ENCODE measurements at places on chromosomes 12 and 14.

DNA sequence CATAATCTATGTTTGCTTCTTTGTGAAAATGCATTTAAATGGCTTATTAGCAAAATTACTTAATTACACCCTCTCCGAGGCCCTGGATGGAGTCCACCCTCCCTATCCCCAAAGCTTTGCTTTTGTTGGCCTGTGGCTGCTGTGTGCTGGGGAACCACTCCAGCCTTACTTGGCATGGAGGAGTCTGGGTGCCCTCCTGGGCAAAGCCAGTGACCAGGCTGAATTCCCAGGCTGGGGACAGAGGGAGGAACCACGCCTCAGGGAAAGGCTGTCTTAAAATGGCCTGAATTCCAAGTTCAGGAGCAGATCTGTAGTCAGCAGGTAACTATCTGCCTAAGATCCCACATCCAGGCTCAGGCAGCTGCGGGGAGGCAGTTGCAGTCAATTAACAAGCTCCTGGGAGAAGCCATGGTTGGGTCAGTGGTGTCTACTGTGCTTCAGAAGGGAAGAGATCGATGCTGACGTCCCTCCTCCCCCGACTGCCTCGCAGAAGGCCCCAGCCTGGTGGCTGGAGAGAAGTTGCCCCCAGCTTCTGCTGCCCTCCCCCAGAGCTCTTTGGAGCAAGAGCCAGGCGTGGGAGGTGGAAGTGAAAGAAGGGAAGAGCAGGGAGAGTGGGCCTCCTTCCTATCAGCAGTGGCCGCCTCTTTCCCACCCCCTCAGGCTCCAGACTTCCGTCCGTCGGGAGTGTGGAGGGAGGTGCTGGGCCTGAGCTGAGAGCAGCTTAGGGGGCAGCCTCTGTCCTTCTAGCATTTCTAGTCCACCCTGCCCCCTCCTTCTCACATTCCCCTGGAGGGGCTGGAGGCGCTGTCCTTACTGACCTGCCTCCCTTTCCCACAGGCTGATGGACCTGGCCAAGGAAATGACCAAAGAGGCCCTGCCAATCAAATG, 11.3 kb downstream of the VASH1 start:
- DNase-seq = no peak

DNA sequence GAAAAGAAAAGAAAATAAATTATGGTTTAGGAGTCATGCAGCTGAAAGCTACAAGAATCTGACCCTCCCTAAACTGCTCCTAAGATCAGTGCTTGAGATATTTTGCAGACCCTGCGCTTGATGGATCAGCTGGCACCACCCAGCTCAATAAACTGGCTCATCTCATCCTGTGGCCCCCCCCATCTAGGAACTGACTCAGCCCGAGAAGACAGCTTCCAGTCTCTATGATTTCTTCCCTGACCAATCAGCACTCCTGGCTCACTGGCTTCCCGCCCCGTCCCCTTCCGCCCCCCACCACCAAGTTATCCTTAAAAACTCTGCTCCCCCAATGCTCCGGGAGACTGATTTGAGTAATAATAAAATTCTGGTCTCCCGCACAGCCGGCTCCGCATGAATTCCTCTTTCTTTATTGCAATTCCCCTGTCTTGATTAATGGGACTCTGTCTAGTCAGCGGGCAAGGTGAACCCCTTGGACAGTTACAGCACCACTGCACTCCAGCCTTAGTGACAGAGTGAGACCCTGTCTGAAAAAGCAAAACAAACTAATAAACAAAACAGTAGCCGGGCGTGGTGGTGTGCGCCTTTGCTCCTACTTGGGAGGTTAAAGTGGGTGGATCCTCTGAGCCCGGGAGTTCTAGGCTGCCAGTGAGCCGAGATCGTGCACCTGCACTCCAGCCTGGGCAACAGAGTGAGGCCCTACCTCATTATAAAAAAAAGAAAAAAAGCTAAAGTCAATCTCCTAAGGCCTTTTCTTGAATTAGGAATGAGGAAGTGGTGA, 24.5 kb upstream of the SPTLC2 start:
- DNase-seq = no peak

GRCh38 chr12:107368586-107368985, 275.2 kb upstream of the CRY1 start:
- peak; percentile 14 for DNase-seq

- no peak for DNase-seq
These were observed 389.1 kb downstream of the GRIN2B start for GRCh38 chr12:13592063-13592942.

DNA sequence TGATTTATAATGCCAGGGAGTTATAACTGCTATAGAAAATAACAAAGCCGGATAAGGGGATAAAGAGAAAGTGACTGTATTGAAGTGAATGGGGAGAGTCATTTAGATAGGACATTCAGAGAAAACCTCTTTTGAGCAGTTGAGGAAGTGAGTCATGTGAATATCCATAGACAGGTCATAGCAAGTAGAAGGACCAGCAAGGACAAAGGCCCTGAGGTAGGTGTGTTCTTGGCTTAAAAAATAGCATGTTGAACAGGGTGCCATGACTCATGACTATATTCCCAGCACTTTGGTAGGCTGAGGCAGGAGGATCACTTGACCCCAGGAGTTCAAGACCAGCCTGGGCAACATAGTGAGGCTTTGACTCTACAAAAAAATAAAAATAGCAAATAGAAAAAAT, 51.5 kb upstream of the RAP1B start:
- DNase-seq = no peak

- DNase-seq = peak; percentile 62
These were observed 44.6 kb downstream of the MLXIP start for GRCh38 chr12:122123051-122123760.

DNA sequence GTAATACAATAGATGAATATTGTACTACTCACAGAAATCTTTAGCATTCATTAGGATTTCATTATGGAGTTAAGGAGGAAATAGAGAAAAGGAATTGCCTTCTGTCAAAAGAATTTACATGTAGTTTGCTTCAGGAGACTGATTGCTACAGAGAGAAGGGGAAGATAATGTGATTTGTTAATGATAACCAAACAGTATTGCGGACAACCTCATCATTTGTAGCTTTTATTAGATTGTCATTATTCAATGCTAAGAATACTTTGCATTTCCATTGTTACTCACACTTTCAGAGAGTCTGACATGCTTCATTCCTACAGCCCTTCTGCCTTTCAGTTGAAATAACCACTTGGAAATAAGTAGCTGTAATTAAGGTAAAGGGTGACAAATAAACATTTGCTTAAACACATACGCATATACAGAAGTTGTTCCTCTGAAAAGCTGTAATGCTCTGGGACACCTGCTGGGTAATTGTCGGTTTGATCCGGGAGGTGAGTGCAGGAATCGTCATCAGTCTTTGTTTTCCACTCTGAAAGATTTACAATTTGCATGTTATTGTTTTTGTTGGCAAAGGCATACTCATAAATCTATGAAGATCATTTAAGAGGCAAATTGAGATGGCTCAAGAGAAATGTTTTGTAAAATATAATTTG, 600.2 kb downstream of the TRHDE start:
- no peak for DNase-seq

DNA sequence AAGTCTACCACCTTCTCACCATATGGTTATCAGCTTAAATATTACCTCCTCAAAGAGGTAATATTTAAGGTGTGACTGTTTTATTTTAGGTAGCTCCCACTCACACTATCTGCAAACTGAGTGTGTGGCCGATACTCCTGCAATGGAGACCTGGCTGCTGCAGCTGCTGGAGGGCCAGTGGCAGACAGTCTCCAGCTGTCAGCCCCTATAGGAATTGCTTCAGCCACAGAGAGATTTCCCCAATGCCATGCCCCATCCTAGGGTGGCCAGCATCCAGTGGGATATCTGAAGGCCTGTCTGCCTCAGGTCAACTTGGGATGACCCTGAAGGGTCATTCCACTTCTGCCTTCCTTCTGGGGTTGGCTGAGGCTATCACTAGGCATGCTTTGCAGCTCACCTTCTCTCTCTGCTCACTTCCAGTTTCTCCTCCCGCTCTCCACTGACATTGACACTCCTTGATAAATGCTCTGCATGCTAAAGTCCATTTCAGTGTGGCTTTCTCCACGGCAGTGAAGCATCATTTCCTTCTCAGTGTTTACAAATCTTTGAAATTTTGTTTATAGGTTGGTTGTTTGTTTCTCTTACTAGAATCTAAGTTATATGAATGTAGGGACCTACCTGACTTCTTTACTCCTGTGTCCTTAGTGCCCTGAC, 90.2 kb upstream of the USP44 start:
- no peak for DNase-seq

DNA sequence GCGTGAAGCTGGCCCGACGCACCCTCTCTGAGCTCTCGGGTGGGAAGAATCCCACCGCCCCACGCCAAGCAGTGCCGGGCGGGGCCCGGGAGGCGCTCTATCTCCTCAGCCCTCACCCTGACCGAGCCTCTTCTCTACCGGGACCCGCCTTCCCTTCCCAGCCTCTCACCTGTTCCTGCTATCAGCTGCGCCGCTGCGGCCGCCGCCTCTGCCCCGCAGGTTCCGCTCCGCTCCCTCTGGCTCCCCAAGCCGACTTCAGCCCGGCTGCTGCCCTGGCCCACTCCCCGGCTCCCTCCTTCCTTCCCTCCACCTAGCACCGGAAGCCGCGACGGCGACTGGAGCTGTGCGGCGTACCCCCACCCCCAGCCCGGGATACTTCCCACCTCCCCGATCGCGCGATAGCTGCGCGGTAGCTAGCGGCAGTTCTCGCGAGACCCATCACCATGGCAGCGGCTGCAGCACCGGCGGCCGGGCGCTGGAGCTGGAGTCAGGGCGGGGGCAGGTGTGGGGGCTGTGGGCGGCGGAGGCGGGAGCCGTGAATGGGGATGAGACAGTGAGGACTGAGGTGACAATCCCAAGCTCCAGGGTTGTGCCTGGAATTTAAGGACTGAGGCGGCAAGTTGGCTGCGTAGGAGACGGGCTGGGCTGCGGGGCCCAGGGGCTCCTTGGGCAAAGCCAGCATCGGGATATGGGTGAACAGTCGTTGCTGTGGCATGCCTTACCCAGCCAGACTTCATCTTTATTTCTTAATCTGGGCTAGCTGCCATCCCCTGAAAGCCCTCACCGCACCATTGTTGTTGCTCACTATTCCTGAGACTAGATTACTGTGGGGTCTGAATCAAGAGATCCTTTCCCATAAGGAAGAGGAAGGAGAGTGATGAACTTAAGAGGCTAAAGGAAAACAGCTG, at the start of gene ARF3:
Gene ARF3, minus strand, starts transcription at position 347 of the 908 bp plus-strand sequence. CDS start 16,392 bp downstream, outside the sequence.
- DNase-seq = peak; percentile 89

DNA sequence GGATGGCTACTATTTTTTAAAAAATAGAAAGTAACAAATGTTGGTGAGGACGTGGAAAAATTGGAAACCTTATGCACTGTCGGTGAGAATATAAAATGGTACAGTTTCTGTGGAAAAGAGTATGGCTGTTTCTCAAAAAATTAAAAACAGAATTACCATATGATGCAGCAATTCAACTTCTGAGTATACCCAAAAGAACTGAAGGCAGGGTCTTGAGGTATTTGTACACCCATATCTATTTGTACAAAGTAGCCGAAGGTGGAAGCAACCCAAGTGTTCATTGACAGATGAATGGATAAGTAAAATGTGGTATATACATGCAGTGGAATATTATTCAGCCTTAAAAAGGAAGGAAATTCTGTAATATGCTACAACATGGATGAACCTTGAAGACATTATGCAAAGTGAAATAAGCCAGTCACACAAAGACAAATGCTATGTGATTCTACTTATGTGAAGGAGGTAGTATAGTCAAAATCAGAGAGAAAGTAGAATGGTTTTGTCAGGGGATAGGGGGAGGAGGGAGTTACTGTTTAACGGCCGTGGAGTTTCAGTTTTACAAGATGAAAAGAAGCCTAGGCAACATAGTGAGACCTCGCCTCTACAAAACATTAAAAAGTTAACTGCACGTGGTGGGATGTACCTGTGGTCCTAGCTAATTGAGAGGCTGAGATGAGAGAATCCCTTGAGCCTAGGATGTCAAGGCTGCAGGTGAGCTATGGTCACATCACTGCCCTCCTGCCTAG, 38.4 kb upstream of the CCT2 start:
- DNase-seq = no peak

Data from activated CD4-positive, alpha-beta T cell treated with anti-CD3 and anti-CD28 coated beads for 24 hours (primary cell).